ENCODE measurements at places on chromosomes 4 and X.

DNA sequence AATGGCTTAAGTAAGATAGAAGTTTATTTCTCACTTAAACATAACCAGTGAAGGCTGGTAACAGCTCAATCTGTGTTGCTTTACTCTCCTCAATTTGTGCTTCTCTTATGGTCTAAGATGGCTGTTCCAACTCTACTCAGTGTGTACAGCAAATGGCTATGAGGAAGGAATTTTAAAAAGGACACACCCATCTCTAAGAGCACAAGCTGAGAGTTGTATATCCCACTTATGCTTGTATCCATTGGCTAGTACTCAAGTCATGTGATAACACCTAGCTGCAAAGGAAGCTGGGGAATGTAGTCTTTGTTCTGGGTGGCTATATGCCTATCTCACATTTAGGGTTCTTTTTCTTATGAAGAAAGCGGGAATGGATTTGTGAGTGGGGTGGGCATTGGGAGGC, 63.3 kb downstream of the GPAT3 start:
- DNase-seq = no peak

GRCh38 chr4:160510928-160511327, 1408.0 kb downstream of the RAPGEF2 start:
- DNase-seq = no peak

DNA sequence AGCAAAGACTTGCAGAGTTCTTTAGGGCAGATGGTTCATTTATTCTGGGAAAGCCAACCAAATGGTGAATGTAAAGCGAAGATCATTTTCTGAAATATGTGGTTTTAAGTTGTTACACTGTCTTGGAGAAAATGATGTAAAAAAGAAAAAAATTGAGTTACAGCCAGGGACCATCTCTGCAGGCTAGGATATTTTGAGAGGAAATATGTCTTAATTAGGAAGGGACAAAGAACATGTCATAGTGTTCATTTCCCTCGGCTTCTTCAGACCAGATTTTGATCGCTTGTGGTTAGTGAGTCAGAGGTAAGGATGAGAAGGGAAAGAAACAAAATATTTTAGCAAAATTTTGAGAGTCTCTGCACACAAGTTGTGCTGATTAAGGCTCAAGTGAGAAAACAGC, 59.0 kb upstream of the C1QTNF7 start:
- no peak for DNase-seq

DNA sequence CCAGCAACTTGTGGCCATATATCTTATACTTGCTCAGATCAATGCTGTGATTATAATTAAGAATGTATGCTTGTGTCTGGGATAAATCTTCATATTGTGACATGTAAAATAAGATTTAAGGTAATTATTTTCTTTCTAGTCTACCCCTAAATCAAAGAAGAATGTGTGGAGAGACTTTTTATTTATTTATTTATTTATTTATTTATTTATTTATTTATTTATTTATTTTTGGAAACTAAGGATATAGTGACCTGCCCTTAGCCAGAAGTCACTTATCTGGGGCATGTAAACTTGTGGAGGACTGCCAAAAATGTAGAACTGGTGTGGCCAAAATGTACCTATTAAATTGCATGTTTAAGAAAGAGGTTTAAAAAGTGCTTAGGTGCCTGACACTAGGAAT, 144.3 kb downstream of the BEND2 start:
- DNase-seq = no peak

GRCh38 chrX:93322110-93322509, 351.3 kb downstream of the NAP1L3 start:
- DNase-seq = no peak

- no peak for DNase-seq
Measured at GRCh38 chr4:105257817-105258495, 111.3 kb downstream of the TET2 start.

GRCh38 chrX:40931921-40932320, 153.3 kb upstream of the USP9X start:
- DNase-seq = no peak

- no peak for DNase-seq
Measured at GRCh38 chr4:147108409-147108808, 162.7 kb upstream of the TTC29 start.

DNA sequence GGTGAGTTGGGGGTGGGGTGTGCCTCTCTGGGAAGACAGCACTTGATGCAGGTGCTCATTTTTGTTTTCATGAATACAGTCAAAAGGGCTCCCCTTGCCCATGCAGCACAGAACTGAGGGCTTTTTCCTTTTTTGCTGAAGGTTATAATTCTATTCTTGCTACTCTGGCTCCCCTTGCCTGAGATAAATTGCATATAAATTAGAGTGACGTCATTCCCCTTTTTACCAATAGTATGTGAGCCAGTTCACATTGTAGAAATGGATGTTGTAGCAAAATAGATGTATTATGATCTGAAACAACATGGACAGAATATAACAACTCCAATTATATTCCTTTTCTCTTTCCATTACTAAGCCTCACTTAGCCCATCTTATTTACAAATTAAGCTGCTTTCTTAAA, 28.4 kb downstream of the CXorf58 start:
- DNase-seq = no peak

DNA sequence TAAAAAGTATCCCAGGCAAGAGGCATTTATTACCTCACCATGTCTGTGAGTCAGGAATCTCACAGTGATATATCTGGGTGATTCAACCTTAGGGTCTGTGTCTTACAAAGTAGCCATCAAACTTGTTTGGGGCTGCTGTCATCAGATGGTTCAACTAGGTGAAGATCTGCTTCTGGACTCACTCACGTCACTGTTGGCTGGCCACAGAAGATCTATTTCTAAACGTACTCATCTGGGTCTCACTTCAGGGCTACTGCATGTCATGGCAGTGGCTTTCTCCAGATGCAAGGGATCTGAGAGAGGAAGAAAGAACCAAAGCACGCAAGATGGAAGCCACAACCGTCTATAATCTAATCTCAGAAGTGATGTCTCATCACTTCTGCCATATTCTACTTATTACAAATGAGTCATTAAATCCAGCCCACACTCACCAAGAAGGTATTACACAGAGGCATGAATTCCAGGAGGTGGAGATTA, 267.8 kb upstream of the ANKRD50 start:
- no peak for DNase-seq

All from pulmonary artery endothelial cell (primary cell).